Right ventricle myocardium superior (tissue), 1 donor: ENCODE measurements at places on chromosomes 6 and 20. TPM values are rescaled to one million over a fixed set of nuclear protein-coding genes. Genes with fewer than 3 reads are reported as not detected.

The C20orf202 gene
- total RNA-seq, result 0.35 TPM

DNA sequence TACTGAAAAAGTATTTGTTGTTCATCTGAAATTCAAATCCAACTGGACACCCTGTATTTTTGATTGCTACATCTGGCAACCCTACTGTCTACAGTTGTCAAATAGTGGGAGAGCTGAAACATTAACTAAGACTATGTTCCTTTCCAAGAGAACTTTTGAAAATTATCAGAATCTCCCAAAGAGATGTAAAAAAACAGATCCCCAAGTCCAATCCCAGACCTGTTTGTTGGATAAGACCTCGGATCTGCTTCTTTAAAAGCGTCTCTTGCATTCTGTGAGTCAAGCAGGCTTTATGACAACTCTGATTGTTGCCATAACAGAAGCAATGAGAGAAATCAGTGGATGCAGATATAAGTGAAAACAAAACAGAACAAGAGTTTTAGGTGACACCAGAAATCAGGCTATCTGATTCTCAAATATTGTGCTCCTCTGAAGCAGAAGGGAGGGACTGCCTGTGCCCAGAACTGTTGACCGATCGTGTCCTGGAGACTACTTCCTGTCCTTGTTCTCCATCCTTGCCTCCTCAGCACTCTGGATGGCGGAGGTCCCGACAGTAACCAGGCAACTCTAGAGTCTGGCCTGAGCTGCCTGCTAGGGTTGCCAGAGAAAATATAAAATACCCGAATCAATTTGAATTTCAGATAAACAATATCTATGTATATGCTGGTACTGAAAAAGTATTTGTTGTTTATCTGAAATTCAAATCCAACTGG lies 853.8 kb downstream of the MAFB start:
- DNase-seq, result peak; percentile 61

The ZC2HC1B gene
- total RNA-seq, result not detected

DNA sequence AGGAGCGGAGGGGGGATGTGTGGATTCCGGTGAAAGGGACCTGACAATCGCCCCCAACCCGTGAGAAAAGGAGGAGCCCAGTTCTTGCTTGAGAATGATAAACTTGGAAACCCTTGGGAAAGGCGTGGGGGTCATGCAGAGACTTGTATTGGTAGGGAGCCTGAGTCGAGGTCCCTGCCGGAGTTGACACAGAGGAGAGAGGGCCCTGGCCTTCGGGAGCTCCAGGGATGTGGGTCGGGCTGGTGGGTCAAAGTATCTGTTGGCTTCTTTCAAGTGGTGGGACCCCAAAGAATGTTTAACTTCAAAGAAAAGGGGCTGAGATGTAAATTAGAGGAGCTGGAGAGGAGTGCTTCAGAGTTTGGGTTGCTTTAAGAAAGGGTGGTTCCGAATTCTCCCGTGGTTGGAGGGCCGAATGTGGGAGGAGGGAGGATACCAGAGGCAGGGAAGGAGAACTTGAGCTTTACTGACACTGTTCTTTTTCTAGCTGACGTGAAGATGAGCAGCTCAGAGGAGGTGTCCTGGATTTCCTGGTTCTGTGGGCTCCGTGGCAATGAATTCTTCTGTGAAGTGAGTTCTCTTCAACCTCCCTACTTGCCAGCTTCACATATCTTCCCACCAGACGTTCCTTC lies 571 bp downstream of the CSNK2B start:
- DNase-seq, result no peak

The PTP4A1 gene
- 33.7 TPM for total RNA-seq

The LAMP5 gene
- total RNA-seq, result not detected

The CTCFL gene
- total RNA-seq, result not detected

DNA sequence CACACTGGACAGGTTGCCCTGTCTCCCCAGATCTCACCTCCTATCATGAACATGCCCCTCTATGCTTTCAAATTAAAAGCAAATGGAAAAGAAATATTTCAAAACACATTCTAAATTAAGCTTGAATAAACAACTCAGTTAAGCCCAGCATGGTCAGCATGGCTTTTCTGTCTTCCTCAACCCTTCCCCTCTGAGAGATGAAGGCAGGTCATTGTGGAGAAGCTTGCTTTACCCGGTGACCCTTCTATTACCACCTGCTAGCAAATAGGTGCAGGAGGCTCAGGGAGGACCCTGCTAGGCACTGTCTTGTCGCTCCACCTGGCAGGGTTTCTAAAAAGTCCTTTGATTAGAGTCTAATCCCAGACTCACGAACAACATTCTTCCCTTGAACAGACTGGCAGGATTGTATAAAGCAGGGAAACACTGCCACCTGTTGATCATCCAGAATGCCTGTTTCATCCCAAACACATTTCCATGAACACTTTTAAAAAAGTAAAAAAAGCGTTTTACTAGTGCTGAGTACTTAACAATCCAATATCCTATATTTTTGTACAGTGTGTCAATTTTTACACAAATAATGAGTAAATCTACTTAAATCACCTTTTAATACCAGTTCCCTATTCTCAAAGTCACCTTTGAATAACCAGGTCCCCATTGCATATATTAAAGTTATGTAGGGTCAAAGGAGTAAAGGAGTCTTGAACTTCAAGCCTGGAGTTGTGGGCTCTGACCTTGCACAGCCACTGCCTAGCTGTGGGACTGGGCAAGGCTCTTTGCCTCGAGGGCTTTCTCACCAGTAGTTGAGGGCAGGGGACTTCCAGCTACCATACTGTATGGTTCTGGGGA lies 75.5 kb downstream of the GPR6 start:
- no peak for DNase-seq

DNA sequence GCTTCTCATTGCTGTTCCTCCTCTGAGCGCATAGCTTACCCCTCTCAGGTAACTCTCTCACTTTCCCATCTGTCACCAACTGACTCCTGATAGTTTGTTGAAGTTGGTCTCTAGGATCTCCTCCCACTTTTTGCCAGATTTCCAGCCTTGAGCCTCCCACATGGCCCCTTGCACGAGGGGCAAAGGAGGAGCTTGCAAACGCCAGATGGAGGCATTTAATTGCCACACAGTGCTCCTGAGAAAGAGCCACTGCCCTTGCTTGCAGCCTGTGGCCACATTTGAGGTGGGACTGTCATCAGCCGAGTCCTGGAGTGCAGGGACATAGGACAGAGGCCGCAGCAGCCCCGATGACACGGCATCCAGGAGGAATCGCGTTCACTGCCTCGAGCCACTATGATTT lies 348.7 kb downstream of the SMOC2 start:
- no peak for DNase-seq

DNA sequence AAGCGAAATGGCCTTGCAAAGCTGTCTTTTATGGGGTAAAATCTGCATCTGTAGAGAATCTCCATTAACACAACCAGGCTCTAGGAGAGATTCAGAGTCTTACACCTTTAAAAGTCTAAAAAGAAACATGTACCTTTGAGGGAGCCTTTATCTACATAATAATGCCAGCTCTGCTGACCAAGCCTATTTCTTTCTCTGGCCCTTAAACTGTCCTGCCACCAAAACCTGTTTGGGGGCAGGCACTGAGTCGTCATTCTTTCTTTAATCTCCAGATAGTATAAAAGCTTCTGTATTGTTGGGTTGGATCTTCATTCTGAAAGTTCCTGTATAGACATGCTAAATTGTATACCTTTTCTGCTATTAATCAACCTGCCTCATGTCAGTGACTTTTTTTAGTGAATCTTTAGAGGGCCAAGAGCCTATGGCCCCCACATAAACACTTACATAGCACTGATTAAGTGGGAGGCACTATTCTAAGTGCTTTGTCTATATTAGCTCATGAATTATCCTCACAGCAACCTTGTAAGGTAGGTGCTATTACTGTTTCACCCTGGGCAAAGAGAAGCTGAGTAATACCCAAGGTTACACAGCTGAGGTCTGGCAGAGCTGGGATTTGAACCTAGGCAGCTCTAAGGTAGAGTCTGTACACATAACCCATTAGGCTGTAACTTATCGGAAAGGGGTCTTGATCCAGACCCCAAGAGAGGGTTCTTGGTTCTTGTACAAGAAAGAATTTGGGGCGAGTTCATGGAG lies 232.3 kb upstream of the DTNBP1 start:
- DNase-seq, result no peak

DNA sequence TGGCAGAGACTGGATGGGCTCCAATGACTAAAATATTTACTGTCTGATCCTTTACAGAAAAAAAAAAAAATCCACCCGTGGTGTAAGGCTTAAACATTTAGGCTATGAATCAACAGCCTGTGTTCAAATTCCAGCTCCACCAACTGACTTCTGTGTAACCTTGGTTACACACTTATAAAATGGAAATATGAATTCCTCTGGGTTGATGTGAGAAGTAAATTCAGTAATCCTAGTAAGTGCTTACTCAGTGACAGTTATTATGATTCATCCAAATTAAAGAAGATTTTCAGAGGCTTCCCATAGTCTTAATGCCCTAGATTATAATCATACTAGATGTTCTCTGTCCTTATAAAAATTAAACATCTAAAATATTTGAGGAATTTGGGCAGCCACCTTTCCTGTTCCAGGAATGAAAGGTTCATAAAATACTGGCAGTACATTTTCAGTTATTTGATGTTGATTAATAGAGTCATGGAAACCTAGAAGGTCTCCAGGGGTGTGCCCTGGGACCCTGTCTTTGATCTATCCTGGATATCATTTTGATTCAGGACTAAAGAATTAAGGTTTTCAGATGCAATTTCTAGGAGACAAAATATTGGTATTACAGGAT lies 180.3 kb upstream of the ZNF217 start:
- no peak for DNase-seq

GRCh38 chr6:135535989-135536414 lies 38.5 kb upstream of the AHI1 start:
- no peak for DNase-seq

The SRSF12 gene
- total RNA-seq, result not detected

- no peak for DNase-seq
These were observed 279.2 kb upstream of the EXOC2 start for GRCh38 chr6:971981-972640.

- DNase-seq, result no peak
These were observed 107.4 kb upstream of the ADGRB3 start for GRCh38 chr6:68527691-68528090.

- peak; percentile 88 for DNase-seq
These were observed 394 bp downstream of the AKAP12 start for GRCh38 chr6:151240036-151240685.

- DNase-seq, result no peak
These were observed 3.8 kb downstream of the TULP4 start for GRCh38 chr6:158316022-158316421.

The RIPPLY2 gene
- total RNA-seq, result not detected

DNA sequence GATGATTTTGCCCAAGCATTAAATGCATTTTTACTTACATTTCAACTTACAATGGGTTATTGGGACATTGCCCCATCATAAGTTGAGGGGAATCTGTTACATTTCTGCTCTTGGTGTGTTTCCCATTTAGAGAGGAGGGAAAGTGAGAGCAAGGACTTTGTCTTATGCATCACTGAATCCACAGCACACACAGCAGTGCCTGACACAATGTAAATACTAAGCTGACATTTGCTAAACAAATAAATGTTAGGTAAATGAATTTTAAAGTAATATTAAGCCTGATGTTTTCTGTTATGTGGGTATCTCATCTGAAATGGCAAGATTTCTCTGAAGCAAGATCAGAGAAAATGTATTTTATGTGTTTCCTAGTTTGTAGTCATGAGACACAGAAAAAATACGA lies 143.6 kb upstream of the STXBP5 start:
- DNase-seq, result no peak

The KIAA1755 gene
- total RNA-seq, result 5.4 TPM

DNA sequence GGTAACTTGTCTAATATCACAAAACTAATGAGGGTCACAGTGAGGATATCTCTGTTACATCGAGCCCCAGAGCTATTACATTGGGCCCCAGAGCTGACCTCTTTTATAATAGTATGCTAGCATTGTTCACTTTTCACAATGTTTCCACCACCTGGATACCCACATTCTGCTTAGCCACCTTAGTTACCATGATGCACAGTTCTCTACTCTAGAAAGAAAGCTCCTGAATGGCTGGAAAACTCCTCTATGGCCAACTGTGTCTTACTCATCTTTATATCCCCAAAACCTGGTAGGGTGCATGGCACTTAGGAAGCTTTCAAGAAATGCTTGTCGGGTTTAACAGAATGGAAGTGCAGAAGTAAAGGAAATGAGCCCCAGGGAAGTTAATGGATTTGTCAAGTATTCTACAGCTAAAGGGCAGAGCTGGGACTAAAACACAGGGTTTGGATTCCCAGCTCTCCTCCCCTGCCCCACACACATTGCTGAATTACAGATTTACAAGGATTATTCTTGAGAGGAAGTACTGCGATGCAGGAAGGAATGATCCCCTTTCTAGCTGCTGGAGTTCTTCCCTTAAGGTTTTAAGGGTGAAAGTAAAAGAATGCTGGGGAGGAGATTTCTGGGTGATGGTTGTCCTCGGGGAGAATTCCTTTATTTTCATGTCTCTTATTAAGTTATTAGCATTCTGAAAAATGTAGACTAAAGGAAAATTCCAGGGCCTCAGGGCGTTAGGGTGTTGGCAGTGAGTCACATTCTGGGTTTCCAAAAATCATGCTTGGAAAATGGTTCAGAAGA lies 16.1 kb upstream of the HINT3 start:
- DNase-seq, result no peak

The SLC4A11 gene
- 0.16 TPM for total RNA-seq

- no peak for DNase-seq
These were observed 5.2 kb downstream of the BTBD9 start for GRCh38 chr6:38634518-38634917.

- DNase-seq, result no peak
These were observed 32.0 kb upstream of the CD93 start for GRCh38 chr20:23118144-23118543.

The SMLR1 gene
- not detected for total RNA-seq

GRCh38 chr6:71402096-71402495 lies 113.5 kb downstream of the OGFRL1 start:
- DNase-seq, result no peak

GRCh38 chr20:45833030-45833882 lies at the start of gene SNX21:
TSS of gene SNX21 (plus strand) at chr20:45833799. CDS start at chr20:45833920, 121 bp downstream.
- DNase-seq, result peak; percentile 92

DNA sequence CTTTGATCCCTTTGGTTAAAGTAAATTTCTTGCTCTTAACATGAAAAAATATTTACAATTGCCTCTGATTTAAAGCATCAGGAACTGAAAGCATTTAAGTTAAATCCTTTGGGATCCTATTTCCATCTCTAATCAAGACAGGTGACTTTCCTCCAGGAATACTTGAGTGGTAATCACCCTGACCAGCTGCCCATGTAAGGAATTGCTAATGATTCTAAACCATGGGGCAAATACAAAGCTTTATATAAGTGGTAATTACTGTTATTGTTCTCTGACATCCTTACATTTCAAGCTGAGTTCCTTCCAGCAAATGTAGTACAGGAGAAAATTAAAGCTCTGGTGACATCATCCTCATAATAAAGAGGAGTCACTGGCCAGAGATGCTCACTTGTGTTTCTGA lies 100.6 kb downstream of the CRYBG1 start:
- no peak for DNase-seq

GRCh38 chr6:36040958-36041357 lies 13.3 kb downstream of the MAPK14 start:
- no peak for DNase-seq

DNA sequence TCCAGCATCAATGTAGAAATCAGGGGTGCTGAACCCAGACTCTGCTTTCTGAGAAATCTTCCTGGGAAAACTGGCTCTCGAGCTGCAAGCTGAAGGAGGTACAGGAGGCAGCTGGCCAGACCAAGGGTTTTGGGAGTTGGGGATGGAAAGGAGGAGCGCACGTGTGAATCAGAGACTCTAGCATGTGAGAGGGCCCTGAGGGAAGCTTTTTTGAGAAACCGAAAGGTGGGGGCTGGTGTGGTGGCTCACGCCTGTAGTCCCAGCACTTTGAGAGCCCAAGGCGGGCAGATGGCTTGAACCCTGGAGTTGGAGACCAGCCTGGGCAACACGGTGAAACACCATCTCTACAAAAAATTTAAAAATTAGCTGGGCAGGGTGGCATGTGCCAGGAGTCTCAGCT lies 37.1 kb upstream of the EEF1E1 start:
- no peak for DNase-seq
